ENCODE measurements at places on chromosomes 6 and 20.

GRCh38 chr6:84568971-84569370 is 195.4 kb downstream of the TBX18 start:
- no peaks in the 10 kb centered on the region for H3K4me1 ChIP-seq
- no peaks in the 10 kb centered on the region for H3K36me3 ChIP-seq
- no peaks in the 10 kb centered on the region for H3K27me3 ChIP-seq
- H3K27ac ChIP-seq: no peak overlapping the region
- no peak overlapping the region for H3K4me3 ChIP-seq

DNA sequence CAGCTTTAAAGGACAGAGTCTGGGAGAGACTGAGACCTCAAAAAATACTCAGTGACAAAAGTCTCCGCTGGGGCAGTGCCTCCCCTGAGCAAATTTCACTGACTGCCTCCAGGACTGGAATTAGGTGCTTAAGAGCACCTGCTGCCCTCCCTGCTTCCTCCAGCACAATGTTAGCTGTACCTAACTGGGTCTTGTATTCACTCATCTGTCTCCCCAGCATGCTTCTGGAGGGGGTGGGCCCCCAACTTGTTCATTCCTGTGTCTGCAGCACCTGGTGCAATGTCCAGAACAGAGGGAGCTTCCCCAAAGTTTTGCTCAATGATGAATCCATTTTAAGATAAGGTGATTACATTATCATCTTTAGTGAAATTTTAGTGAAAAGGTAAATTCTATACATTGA is 650.7 kb downstream of the KIF16B start:
- no peaks in the 10 kb centered on the region for H3K36me3 ChIP-seq
- H3K27ac ChIP-seq: no peak overlapping the region
- H3K4me3 ChIP-seq: no peak overlapping the region
- no peaks in the 10 kb centered on the region for H3K27me3 ChIP-seq

DNA sequence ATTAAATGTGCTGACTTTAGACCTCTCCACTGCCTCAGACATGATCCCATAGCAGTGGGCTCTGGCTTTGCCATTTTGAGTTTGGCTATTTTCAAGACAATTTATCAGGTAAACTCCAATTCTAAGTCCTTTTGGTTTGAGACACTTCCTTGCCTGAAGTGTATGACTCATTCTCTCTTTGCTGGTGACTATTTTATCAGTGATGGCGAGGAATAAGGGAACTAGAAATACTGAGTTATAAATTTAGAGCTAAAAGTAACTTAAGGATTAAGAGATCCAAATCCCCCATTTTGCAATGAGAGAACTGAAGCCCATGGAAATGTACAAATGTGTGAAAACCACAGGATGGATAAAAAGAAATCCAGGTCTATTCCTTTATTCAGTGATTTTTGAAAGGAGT is 30.9 kb upstream of the CD83 start:
- H3K27ac ChIP-seq: no peak overlapping the region
- peaks cover 4% of the 10 kb centered on the region for H3K27me3 ChIP-seq
- H3K4me1 ChIP-seq: no peaks in the 10 kb centered on the region
- H3K4me3 ChIP-seq: no peak overlapping the region

GRCh38 chr6:126293891-126294524 is 45.9 kb upstream of the CENPW start:
- no peaks in the 10 kb centered on the region for H3K27me3 ChIP-seq
- no peaks in the 10 kb centered on the region for H3K4me1 ChIP-seq
- no peak overlapping the region for H3K27ac ChIP-seq
- no peak overlapping the region for H3K4me3 ChIP-seq
- no peaks in the 10 kb centered on the region for H3K36me3 ChIP-seq

GRCh38 chr20:16061351-16061750 is 511.9 kb downstream of the KIF16B start:
- H3K36me3 ChIP-seq: no peaks in the 10 kb centered on the region
- H3K27ac ChIP-seq: no peak overlapping the region
- no peak for DNase-seq
- H3K27me3 ChIP-seq: no peaks in the 10 kb centered on the region

DNA sequence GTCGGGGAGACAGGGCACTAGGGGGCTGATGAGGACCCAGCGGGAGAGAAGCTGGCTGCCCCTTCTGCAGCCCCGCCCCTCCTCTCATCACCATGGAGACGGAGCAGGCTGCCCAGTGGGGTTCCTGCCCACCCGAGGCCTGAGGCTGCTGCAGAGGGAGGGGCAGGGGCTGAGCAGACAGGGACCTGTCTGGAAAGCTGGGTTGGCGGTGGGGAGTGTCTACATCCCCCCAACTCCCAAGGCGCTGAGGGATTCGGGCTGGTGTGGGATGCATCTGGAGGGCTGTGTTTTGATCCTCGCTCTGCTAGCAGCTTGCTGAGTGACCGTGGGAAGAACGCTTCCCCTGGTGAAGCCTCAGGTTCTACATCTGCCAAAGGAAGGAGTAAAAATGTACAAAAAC is 1.2 kb upstream of the BPI start:
- no peaks in the 10 kb centered on the region for H3K4me1 ChIP-seq
- H3K4me3 ChIP-seq: no peak overlapping the region
- no peak for DNase-seq
- H3K27me3 ChIP-seq: peaks cover 23% of the 10 kb centered on the region
- no peaks in the 10 kb centered on the region for H3K36me3 ChIP-seq
- no peak overlapping the region for H3K27ac ChIP-seq

Data from fibroblast of lung (primary cell).